ENCODE measurements at places on chromosomes 12 and 14.

- DNase-seq, result no peak
These were observed 130.3 kb upstream of the FUT8 start for GRCh38 chr14:65281991-65282895.

GRCh38 chr12:53948650-53949593 is 5.8 kb upstream of the HOXC12 start:
- DNase-seq, result no peak

GRCh38 chr12:14514154-14514842 is 53.4 kb downstream of the PLBD1 start:
- peak; percentile 27 for DNase-seq

GRCh38 chr12:54404061-54405004 is 14.7 kb downstream of the ITGA5 start:
- peak; percentile 10 for DNase-seq

- no peak for DNase-seq
These were observed 20.6 kb downstream of the CCDC92 start for GRCh38 chr12:123952037-123952436.

DNA sequence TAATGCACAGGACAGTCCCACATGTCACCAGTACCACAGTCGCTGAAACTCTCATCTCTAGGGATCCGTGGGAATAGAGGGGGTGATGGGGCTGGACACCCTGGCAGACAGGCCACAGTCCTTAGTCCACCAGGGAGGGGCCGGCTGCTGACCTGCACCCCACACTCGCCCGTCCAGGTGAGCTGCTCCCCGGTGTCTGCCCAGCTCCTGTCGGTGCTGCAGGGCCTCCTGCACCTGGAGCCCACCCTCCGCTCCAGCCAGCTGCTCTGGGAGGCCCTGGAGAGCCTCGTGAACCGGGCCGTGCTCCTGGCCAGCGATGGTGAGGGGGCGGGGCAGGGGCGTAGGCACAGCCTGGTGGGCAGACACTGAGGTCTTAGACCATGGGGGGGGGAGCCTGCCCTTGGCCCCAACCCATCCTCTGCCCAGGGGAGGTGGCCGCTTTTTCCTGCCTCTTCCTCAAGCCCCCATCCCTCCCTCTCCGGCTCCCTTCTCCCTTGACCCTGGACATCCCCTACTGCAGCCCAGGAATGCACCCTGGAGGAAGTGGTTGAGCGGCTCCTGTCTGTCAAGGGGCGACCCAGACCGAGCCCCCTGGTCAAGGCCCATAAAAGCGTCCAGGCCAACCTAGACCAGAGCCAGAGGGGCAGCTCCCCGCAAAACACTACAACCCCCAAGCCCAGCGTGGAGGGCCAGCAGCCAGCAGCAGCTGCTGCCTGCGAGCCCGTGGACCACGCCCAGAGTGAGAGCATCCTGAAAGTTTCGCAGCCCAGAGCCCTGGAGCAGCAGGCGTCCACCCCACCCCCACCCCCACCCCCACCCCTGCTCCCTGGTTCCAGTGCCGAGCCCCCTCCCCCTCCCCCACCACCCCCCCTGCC is 17.1 kb upstream of the ADSS1 start:
- no peak for DNase-seq

- DNase-seq, result no peak
These were observed 28.2 kb downstream of the RPS6KA5 start for GRCh38 chr14:91032248-91032647.

DNA sequence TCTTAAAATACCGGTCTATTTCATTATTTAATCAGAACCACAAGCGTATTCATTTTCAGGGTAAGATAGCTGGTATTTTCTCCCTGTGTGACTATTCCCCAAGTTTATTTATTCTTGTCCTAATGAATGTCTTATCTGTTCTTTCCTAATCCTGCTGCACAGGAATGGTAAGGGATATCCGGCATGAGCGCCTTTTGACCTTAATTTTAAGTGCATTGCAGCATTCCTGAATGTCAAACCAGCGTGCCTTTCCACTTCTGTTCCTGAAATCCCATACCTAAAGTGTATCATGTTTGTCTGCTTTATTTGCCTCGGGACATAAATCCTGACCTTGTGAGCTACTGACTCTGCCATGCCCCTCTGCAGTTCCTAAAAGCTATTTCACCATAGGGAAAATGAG is 1713.2 kb upstream of the FLRT2 start:
- DNase-seq, result no peak

GRCh38 chr14:103502877-103503276 is 19.8 kb downstream of the CKB start:
- DNase-seq, result no peak

DNA sequence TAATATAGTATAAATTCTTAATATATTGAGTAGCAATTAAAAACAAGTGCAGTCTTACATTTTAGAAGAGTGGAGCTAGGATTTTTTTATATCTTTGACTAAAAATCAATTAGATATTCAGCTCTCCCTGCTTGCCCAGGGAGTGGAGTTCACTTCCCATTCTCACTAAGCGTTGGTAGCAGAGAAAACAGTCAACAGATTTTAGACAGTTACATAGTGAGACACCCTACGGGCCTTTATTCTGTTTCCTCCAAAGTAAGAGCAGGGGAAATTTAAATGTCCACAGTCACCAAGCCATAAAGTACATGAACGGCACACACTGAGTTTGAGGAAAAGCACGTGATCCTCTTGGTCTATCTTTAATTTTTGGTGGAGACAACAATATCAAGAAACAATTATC is 131.6 kb upstream of the PLEKHG7 start:
- no peak for DNase-seq

- DNase-seq, result peak; percentile 35
These were observed 169.9 kb downstream of the KIF21A start for GRCh38 chr12:39272871-39273655.

GRCh38 chr12:55829967-55830600 is 697 bp upstream of the DNAJC14 start:
- no peak for DNase-seq

GRCh38 chr12:74626397-74626796 is 88.8 kb downstream of the ATXN7L3B start:
- DNase-seq, result no peak

GRCh38 chr12:51917746-51918453 is 10.6 kb downstream of the ACVRL1 start:
- DNase-seq, result no peak

GRCh38 chr14:104171895-104172294 is 33.5 kb downstream of the KIF26A start:
- no peak for DNase-seq

GRCh38 chr12:6181166-6181565 is 19.0 kb upstream of the CD9 start:
- no peak for DNase-seq

DNA sequence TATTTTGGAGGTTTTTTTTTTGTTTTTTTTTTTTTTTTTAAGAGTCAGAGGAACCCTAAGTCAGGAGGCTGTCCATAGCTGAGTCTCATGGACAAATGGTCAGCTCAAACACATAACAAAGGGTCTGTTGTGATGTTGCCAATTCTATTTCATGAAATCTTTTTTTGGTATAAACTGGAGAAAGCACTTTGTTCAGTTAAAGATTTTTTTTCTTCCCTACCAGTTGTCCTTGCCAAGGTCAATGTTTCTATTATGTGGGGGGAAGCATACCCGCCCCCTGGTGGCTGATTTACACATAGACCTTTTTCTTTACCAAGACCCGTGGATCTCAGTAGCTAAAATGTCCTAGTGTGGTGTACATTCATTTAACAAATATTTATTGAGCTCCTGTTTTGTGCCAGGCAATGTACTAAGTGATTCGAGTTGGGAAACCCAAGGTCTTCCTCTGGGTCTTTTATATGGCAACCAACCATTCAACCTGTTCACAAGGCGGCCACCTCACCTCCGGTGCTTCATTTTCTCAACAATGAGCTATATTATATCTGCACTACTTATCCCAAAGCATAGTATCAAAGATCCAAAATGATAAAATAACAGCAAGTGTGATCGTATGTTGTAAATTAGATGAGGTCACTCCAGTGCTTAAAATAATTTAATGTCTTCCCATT is 214.5 kb downstream of the PAH start:
- DNase-seq, result no peak

DNA sequence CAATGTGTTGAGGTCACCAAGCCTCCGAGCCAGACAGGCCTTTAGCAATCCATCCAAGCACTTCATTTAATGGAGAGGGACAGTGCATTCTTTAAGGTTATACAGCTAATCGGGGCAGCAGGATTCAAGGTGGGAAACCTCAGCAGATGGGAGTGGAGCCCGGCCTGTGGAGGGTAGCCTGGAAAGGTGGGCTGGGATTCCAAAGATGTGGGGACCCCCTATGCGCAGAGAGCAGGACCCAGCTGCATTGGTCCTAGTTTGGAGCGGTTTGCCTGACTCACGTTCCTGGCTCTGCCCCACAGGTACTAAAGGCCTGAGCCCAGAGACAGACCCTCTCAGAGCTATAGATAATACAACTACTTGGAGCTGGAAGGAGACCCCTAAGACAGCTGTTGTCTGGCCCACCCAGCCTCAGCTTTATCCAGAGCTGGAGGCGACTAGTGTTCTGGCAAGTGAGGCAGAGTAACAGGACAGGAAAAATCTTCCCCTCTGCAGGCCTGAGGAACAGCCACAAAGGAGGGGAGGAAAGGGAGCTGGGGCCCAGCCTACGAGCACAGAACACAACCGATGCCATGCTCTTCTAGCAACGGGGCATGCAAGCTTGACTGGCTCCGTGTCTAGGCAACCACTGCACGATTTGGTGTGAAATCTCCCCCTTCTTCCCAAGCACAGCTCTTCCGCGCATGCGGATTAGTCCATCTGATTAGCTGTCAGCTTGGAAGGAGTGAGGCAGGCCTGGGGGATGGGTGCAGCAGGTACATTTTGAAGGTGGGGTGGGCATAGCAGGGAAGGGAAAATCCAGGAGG is 1.1 kb upstream of the MYH7 start:
- no peak for DNase-seq

- DNase-seq, result no peak
These were observed 55.9 kb upstream of the DIO3 start for GRCh38 chr14:101505236-101505970.

DNA sequence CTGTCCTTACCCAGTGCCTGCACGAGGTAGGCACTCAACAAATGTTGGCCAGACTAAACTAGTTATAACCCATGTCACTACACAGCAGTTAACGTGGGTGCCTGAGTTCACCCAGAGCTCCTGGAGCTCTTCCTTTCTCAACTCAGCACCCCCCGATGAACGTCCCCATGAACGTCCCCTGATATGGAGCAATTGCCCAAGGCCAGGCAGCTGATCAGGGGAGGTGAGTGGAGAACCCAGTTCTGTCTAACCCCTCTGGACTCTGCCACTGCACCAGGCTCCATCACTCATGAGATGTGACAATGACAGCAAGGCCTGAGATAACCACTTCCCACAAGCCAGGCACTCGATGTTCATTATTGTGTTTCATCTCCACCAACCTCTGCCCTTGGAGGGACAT is 199.0 kb downstream of the BCL11B start:
- DNase-seq, result no peak
